ENCODE measurements at places on chromosomes 4 and X. TPM values are rescaled to one million over a fixed set of nuclear protein-coding genes. Genes with fewer than 3 reads are reported as not detected.

FMR1NB gene
- not detected for total RNA-seq

- no peak for DNase-seq
These were observed 3.4 kb upstream of the ITGB1BP2 start for GRCh38 chrX:71298119-71298518.

- peak; percentile 96 for DNase-seq
These were observed 224.3 kb downstream of the DCLK2 start for GRCh38 chr4:150302553-150302952.

GRCh38 chr4:98557194-98557892 lies 101.1 kb downstream of the TSPAN5 start:
- DNase-seq, result peak; percentile 35

DNA sequence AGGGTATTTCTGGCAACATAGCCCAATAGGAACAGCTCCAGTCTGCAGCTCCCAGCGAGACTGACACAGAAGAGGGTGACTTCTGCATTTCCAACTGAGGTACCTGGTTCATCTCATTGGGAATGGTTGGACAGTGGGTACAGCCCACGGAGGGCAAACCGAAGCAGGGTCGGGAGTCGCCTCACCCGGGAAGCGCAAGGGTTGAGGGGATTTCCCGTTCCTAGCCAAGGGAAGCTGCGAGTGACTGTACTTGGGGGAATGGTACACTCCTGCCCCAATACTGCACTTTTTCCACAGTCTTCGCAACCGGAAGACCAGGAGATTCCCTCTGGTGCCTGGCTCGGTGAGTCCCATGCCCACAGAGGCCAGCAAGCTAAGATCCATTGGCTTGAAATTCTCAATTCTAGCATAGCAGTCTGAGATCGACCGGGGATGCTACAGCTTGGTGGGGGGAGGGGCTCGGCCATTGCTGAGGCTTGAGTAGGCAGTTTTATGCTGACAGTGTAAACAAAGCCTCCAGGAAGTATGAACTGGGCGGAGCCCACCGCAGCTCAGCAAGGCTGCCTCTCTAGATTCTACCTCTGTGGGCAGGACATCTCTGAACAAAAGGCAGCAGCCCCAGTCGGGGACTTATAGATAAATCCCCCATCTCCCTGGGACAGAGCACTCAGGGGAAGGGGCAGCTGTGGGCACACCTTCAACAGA lies 14.0 kb upstream of the ADAD1 start:
- DNase-seq, result no peak

GRCh38 chr4:41611881-41612871 lies 74.2 kb downstream of the LIMCH1 start:
- peak; percentile 61 for DNase-seq

Measured in H4 (cell line).